Nasal cavity respiratory epithelium epithelial cell of viscerocranial mucosa (primary cell): ENCODE measurements at places on chromosomes 2 and 18. TPM values are rescaled to one million over a fixed set of nuclear protein-coding genes. Genes with fewer than 3 reads are reported as not detected.

The LTBP1 gene
- total RNA-seq: 7.9 and 44.0 TPM in 2 replicates

The EPG5 gene
- total RNA-seq: 16.7 and 32.5 TPM in 2 replicates

The EVA1A gene
- total RNA-seq: 5.1 and 8.7 TPM in 2 replicates

The TEKT4 gene
- not detected in 2 replicates for total RNA-seq

The NXPH2 gene
- not detected in 2 replicates for total RNA-seq

The CYP27C1 gene
- 0.34 and 0.36 TPM in 2 replicates for total RNA-seq

The IL36RN gene
- 2.0 and 5.1 TPM in 2 replicates for total RNA-seq

The FNDC4 gene
- 2.8 and 6.8 TPM in 2 replicates for total RNA-seq

The DAW1 gene
- 0.07 TPM in 1 of 2 replicates, not detected in the other for total RNA-seq

The VWC2L gene
- total RNA-seq: 0.07 TPM in 1 of 2 replicates, not detected in the other

The PLGLB1 gene
- 0.34 and 1.4 TPM in 2 replicates for total RNA-seq

The SETBP1 gene
- 1.0 and 5.3 TPM in 2 replicates for total RNA-seq
